OCI-LY7 (cell line): ENCODE measurements at places on chromosomes 2 and 18. TPM values are rescaled to one million over a fixed set of nuclear protein-coding genes. Genes with fewer than 3 reads are reported as not detected.

CYTIP gene
- 60.3 and 64.0 TPM in 2 replicates for total RNA-seq

POTEJ gene
- 0.10 TPM in 1 of 2 replicates, not detected in the other for total RNA-seq

C1QL2 gene
- total RNA-seq = not detected in 2 replicates

GRCh38 chr2:215137741-215138340, 585 bp downstream of the ABCA12 start:
- no peak for DNase-seq

MYL12B gene
- 222 and 230 TPM in 2 replicates for total RNA-seq
